ENCODE measurements at places on chromosomes 7 and 10.

- DNase-seq, result no peak
Observed at GRCh38 chr10:26937371-26937770, 76.6 kb upstream of the ABI1 start.

DNA sequence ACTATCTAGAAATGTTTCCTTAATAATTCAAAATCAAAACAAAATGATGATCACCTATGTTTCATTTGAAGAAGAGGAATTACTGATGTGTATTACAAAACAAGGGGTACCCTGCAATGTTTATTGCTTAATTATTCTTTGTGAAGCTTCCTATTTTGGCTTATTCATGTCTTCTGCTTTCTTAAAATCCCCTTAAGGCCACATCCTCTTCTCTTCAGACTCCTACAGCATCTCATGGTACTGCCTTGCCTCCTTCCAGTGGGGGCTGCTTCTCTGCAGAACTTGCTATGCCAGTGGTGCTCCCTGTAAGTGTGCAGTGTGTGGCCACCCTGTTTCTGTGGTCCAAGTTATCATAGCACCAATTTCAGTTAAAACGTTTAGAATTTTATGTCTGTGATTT lies 35.0 kb downstream of the CCDC146 start:
- DNase-seq, result no peak

DNA sequence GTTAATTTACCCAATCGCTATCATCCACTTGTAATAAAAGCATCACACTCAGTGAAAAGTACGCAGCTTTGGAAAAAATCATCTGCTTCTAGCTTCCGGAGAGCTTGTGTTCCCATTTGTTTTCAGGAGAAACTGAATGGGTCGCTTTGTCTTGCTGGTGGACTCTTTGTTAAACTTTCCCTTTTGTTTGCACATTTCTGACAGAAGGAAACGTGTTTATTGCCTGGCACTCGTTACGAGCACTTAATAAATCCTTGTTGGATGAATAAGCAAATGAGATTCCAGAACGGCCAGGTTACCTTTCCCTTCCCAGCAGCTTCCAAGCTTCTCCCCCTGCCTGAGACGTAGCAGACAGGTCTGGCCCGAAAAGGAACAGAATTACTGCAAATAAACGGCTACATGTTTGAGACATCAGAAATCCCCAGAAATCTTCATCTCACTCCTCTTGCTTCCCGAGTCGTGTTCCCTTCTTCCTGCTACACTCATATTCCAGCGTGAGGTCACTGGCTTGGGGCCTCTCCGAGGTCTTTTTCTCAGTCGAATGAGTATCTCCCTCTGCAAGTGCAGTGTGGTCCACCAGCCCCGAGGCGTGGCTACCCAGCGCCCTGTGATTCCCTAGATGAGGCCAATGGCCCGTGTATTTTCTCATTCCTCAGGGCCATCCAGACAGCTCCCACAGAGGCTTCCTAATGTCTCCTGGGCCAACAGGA lies 167.2 kb downstream of the FRMD4A start:
- DNase-seq, result no peak

- DNase-seq, result no peak
Observed at GRCh38 chr7:170551-171363, 21.6 kb upstream of the FAM20C start.

DNA sequence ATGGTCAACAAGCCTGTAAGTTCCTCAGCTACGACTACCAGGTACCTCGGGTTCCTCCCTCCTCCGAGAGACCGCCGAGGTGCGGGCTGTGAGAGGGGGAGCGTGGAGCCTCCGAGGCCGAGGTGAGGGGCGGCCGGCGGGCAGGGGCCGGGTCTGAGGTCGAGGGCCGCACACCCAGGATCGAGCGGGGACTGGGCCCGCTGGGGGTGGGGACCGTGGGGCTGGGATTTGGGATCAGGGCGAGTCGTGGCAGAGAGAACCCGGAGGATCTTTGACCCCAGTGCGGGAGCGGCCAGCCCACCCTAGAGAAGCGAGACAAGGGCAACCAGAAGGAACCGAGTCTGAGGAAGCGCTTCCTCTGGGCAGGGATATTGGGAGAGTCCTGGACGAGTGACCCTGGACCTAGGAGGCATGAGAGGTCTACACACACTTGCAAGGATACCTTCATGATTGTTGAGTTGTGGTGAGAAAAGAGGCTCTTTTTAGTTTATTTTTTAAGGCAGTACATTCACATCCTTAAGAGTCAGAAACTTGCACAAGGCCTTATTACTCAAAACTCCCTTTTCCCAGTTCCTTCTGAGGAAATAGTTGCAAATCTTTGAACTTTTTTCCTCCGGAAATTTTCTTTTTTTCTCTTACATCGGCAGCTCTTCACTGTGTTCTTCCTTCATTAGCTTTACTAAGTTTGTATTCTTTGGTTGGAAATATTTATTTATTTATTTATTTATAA lies 395 bp downstream of the ZNF487 start:
- DNase-seq, result no peak

GRCh38 chr7:27071622-27072390 lies 24.0 kb downstream of the HOXA1 start:
- no peak for DNase-seq

DNA sequence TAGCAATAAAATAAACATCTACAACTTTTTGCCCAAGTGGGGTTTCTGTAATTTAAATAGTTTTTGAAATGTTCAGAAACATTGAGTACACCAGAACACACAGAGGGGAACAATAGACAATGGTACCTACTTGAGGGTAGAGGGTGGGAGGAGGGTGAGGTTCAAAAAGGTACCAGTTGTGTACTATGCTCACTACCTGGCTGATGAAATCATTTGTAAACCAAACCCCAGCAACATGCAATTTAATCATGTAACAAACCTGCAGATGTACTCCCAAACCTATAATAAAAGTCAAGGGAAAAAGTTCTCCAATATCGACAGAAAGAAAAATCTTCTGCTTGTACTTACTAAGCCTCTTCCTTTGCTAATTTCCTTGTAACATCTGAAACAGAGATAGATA lies 4.2 kb upstream of the TES start:
- no peak for DNase-seq

DNA sequence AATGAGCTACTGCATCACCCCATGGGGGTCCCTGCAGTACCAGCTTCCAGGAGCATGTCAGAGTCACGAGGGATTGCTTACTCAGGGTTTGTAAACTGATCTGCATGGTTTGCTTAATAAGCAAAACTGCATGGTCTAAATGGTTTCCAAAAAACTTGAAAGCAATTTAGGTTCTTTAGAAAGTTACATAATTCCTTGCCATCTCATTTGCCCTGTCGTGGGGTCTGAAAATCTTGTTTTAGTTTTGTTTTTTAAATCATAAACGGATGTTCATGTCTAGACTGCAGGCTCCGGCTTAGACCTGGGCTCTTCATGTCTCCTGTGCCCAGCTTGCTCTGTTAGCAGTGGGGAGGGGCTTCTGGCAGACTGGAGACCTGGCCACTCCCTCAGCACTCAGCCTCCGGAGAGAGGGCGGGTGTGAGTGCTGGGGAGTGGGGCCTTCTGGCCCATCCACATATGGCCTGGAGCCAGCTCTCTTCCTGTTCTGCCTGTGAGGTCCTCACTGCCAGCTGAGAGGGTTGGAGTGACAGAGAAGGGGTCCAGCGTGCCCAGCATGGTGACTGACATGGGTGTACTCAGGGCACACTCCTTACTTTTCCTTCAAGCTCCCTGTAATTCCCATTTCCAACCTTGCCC lies 17.5 kb downstream of the PRF1 start:
- DNase-seq, result peak; percentile 26

Measured in neural crest cell (in vitro differentiated cells).